ENCODE measurements at places on chromosomes 4 and X.

DNA sequence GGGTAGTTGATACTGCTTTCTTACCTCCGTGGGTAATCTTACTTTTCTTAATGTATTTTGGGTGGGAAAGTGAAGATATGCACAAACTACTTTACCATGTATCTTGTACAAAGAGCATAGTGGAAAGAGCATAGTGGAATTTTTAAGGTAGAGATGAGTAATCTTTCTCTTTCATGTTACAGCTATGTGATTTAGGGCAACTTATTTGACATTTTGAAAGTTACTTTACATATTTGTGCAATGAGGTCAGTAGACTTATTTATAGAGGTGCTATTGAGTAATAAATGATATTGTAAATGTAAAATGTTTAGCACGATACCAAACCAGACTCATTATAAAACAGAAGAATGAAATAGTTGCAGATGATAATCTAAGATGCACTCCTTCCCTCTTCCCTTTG, 351.2 kb downstream of the TRAM1L1 start:
- no peak for DNase-seq

GRCh38 chrX:34559325-34559724, 97.8 kb downstream of the TMEM47 start:
- peak; percentile 3 for DNase-seq

DNA sequence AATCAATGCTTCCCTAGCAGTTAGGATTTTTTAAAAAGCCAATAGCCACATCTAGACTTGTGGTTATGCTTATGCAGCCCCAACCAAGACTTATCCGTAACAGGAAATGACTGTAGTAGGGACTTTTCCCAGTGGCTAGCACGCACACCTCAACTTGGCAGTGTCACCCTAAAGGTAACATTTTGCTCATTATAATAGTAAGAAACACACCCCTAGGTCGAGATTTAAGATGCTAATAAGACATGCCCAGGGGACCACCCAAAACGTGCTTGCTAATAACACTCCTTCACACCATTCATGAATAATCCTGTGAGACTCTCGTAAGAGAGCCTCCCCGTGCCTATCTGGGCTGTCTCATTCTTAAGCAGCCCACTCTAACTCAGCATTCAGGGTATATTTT, 195.3 kb downstream of the CHIC1 start:
- DNase-seq, result no peak

DNA sequence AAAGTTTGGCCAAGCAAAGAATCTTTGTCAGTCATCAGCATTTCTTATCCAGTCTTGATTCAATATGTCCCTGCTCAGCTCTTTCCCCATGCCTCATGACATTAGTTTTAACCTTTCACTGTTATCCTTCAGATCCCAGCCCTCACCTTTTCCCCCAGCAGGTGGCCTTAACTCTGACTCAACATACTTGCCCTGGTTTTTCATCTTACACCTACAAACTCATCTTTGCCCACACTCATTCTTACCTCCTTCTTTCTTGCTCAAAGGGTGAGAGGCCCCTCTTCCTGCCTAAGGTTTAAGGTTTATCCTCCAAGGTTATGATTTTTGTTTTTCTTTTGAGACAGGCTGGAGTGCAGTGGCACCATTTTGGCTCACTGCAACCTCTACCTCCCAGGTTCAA, 10.6 kb upstream of the ANXA5 start:
- no peak for DNase-seq

- no peak for DNase-seq
Measured at GRCh38 chr4:155400893-155401292, 24.1 kb upstream of the MAP9 start.

DNA sequence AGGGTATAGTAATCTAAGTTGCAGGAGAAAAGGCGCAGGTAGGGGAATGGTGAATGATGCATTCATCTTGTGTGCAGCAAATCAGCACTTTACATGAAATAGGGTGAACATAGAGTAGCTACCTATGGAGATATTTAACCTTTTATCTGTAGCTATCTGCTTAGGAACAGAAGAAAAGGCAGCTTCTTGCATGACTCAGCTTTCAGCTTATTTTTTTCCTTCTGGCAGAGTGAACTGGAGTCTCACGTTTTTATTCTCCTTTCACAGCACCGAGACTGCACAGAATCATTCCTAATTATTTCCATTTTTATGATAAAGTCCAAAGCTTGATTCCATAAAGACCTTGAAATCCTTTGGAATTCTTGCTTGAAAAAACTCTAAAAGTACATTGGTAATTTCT, 4.8 kb upstream of the SCOC start:
- DNase-seq, result no peak

DNA sequence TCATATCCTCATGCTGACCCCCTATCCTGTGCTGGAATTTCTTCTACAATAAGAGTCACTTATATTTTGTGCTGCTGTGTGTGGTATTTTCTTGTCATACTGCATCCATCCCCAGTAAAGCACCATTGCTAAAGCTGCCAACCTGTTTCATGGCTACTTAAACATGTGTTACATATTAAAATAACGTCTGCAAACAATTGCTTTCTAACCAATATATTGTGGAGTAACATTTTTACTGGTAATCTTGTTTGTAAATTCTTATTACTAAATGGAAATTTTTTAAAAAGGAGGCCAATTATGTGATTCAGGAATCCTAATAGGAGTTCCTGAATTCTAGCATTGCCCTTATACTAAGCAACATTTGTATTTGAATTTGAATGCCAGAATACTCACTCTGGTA, 160.3 kb upstream of the VEGFC start:
- DNase-seq, result no peak

DNA sequence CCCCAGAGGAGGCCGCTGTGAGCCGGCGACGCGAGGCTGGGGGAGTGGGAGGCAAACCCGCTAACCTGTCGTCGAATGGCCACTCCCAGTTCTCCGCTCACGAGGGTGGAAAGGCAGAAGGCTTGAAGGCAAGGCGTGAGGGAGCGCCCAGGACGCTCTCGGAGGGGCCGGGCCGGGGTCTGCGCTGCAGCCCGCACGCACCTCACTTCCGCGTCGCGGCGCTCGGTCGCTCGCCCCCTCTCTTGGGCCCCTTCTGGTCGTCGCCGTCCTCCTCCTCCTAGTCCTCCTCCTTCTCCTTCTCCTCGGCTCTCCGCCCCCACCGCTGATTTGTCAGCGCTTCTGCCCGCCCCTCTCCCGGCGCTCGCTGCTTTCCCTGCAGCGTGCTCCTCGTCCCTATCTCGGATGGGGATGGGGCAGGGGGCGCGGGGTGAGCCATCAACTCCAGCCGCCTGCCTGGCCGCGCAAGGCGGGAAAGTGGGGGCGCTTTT, at the start of gene SNCA:
Gene SNCA, minus strand, starts transcription at position 265 of the 488 bp plus-strand sequence. CDS start 1,494 bp downstream, outside the sequence.
- peak; percentile 22 for DNase-seq

All from NCI-H748 treated with DMSO at 0.1 percent for 48 hours (cell line).